ENCODE measurements at places on chromosomes 11 and 22.

DNA sequence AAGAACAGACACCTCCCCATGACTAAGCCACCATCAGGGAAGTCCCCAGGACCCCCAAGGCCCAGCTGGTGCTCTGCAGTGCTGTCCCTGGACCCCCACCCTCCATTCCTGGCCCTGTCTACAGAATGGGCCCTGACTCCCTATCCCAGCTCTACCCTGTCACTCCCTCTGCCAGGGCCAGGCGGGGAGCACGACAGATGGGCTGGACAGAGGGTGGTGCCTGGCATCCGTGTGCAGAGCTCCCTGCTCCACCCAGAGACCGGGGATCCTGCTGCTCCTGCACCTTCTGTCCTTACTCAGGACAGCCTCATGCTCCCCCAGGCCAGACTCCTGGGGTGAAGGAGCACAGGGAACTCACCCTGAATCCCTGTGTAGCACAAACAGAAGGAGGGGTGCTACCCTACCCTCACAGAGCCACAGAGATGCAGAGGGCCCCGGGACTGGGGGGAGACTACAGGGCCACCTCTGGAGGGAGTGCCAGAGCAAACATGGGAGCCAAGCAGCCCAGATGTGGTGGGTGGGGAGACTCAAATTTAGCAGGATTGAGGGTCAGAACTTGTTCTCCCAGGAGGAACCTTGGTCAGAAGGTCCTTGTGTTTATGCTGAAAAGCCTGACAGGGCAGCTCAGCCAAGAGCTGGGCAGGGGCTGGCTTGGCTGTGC lies 2.0 kb downstream of the ARVCF start:
- peak; percentile 42 for DNase-seq

GRCh38 chr11:131656839-131657211 lies 286.4 kb downstream of the NTM start:
- DNase-seq: no peak

GRCh38 chr11:131924457-131925201 lies 554.2 kb downstream of the NTM start:
- DNase-seq: no peak

DNA sequence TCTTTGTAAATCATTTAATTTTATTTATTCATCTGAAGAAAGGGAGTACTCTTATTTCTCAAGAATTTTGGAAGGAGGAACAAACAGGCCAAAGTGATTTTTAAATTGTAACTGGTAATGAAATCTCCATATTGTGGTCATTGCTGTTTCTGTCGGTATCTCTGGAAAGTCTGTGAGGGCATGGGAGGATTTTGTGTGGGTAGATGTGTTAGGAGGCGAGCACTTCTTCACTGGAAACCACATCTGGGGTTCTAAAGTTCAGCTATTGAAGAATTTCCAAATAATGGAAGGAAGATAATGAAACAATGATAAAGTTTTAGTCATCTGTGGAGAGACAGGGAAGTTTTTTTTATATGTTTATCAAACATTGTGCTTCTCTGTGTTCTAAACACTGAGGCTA lies 6.6 kb downstream of the TRIM34 start:
- DNase-seq: no peak

DNA sequence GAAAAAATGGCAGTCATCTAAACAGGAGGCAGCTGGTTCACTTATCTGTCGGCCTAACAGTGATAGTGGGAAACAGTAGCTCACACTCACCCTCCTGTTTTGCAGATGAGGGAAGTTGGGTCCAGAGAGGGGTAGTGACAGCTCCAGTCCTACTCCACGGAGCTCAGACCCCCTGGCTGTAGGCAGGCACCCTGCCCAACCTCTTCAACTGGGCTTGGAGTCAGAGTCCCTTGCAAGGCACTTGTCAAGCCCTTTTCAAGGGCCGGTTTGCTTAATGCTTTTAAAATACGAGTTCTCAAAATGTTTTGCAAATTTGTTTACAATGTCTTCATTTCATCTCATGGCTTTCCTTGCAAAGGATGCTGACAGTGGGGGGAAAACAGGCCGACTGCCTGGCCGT lies 75.1 kb downstream of the BMAL1 start:
- no peak for DNase-seq

DNA sequence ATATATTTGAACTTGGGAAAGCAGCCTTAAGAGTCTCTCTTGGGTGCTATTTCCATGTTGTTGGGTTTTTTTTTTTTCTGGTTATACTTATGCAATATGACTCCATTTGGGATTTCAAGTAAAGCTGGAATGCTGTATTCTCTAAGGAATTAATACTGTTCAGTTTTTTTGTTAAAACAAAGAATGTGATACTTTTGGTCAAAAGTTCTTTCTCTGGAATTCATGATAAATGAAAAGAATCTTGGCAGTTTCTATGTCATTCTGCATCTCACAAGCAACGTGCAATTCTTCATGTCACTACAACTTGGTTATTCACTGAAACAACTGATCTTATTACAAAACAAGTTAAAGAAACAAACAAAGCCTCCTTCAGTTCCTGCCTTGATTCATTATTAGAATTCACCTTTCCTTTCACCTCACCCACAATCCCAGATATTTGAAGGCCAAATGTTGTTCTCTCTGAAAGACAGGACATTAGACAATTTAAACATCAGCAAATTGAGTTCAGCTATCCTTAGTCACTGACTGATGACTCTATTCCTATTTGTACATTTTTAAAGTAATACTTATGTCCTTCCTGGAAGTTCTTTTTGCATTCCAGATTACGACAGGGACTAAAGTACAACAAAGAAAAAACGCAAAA lies 176.2 kb downstream of the SBF2 start:
- no peak for DNase-seq

Data from aorta (tissue), 5 donors.